Muscle of leg (tissue), 16 donors: ENCODE measurements at places on chromosomes 7 and 10. TPM values are rescaled to one million over a fixed set of nuclear protein-coding genes. Genes with fewer than 3 reads are reported as not detected.
A peak's percentile ranks its signal among the peaks of the same experiment; 100 is the strongest.

DNA sequence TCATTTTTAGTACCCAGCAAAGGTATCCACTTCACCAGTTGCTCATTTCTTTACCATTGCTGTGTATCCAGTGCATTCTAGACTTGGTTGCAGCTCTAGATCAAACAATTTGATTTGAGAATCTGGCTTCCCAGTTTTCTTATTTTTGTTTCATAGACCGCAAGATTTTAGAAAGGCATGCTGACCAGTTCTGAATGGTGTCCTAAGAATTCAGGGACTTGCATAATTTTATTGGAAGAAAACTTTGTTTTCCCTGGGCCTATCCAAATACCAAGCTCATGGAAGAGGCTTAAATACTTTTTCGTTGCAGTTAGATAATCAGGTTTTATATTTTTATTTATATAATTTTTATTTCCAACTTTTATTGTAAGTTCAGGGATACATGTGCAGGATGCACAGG, 58.3 kb downstream of the BICC1 start:
- no peaks in the 10 kb centered on the region for H3K27me3 ChIP-seq
- no peak overlapping the region for H3K27ac ChIP-seq
- H3K36me3 ChIP-seq: peaks cover 2% of the 10 kb centered on the region
- H3K4me1 ChIP-seq: no peaks in the 10 kb centered on the region
- H3K4me3 ChIP-seq: no peak overlapping the region
- no peak for DNase-seq

The PRSS37 gene
- polyA plus RNA-seq: 0.11 TPM

The TMEM184A gene
- 0.56 TPM for polyA plus RNA-seq

The CYP2C18 gene
- polyA plus RNA-seq: 4.0 TPM

DNA sequence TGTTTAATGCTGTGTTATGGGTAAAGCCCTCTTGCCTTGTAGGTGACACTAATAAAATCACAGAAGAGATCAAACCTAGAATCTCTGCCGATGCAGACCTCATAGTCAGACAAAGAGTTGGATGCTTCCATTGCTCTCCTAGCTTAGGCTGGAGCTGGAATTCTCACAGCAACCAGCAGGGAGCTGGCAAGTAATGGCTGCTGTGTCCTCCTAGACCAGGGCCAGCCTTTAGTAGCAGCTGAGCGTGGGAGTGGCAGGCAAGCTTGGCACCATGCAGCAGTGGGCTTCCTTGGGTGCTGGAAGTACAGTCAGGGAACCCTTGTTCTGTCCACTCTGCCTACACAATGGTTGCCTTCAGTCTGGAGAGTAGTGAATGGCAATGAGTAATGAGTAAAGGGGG, 598.3 kb upstream of the GALNT17 start:
- DNase-seq: peak; percentile 18
- no peak overlapping the region for H3K4me3 ChIP-seq
- H3K4me1 ChIP-seq: peaks cover 14% of the 10 kb centered on the region
- H3K27me3 ChIP-seq: no peaks in the 10 kb centered on the region
- H3K27ac ChIP-seq: peak overlapping the region; percentile 44

- H3K27me3 ChIP-seq: no peaks in the 10 kb centered on the region
- H3K4me1 ChIP-seq: peaks cover 26% of the 10 kb centered on the region
- H3K36me3 ChIP-seq: peaks cover 21% of the 10 kb centered on the region
- H3K4me3 ChIP-seq: no peak overlapping the region
- no peak for DNase-seq
Observed at GRCh38 chr7:2724453-2725177, 36.6 kb downstream of the AMZ1 start.

GRCh38 chr10:119542988-119543813, 682 bp upstream of the RGS10 start:
- peaks cover 22% of the 10 kb centered on the region for H3K27me3 ChIP-seq
- no peaks in the 10 kb centered on the region for H3K36me3 ChIP-seq
- H3K4me3 ChIP-seq: peak overlapping the region; percentile 56
- peak; percentile 83 for DNase-seq
- H3K27ac ChIP-seq: peak overlapping the region; percentile 69

The RNF133 gene
- not detected for polyA plus RNA-seq
